Right ventricle myocardium superior (tissue), 1 donor: ENCODE measurements at places on chromosomes 7 and 10.

- no peak for DNase-seq
These were observed 62.7 kb downstream of the UBE2H start for GRCh38 chr7:129890090-129890489.

DNA sequence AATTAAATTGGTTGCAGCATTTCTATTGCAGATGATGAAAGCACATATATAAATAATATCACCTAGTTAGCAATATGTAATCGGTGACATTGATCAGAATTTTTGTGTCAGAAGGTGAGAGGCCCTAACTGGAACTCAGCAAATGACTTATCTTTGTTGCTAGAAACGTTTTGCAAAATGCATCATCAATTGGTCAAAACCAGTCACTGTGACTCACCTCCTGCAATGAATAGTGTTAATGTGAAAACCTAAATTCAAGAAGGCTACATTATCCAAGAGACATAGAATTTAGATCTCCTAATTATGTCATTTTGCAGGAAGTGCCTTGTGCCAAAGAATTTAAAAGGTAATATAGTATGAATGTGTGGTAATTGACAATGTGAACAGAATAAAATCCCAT, 9.8 kb upstream of the PNLIPRP3 start:
- DNase-seq: no peak

DNA sequence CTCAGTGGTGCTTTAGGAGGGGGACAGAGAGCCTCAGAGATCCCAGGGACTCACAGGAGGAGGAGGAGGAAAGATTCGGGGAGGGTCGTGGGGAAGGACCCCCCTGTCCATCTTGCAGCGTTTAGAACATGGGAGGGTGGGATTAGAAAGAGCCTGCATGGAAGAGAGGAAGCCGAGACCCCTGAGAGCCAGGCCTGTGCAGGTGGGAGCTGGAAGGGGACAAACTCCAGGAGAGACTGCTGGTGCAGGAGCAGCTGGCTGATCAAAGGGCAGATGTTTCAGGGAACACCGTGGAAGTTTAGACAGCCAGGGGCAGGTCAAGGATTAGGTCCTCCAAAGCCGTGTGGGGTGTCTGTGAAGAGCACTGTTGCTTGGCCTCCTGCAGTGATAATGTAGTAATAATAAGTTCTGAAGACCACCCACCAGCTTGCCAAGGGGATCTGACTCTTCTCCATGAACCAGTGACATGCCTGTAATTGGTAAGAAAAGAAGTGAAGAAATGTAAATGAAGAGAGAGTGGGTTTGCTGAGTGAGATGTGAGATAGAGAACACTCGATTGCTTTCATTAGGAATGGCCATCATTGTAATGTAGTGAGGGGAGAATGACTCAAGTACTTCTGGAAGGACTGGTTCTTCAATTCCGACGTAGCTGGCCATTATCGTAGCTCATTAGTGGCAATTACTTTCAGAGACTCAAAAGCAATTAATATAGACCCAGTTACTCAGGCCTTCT, 425.6 kb downstream of the PAXIP1 start:
- no peak for DNase-seq

DNA sequence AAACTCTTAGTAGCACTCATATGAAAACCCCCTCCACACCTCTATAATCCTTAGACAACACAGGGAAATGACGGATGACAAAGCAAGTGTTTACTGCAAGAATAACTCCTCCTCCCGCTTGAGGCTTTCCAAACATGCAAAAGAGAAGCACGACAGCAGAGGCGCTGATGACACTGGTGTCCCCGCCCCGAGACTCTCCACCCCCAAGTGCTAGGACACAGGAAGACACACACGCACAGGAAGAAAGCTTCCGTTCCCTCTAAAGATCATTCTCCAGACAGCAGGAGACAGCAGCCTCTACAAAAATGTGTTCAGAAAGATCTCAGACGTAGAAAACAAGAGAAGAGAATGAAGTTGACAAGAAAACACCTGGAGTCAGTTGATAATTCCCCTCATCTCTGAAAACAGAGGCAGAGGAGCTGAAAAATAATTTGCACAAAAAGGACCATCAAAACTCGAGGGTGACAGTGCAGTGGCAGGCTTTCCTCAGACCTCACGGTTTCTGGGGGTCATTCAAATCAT, 90.2 kb downstream of the DLG5 start:
- DNase-seq: peak; percentile 79

DNA sequence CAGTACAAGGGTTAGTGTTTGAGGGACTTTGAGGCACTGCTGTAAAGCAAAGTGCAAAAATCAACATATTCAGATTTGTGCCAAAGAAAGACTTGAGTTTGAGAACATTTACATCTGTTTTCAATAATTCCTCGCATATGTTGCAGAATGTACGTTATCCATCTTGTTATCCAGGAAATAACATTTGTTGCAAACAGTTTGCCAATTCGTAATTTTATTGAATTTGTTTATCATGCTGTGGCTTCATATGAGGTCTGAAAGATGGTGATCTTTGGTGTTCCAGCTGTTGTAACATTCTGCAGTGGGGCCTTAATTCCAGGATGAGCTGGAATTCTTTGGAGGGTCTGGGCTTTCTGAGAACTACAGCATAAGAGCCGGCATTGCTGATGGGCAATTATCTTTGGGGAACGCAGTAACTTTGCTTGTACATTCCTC, 396.2 kb downstream of the LRMDA start:
- no peak for DNase-seq

GRCh38 chr10:70926226-70927000, 38.0 kb upstream of the PCBD1 start:
- DNase-seq: peak; percentile 67

DNA sequence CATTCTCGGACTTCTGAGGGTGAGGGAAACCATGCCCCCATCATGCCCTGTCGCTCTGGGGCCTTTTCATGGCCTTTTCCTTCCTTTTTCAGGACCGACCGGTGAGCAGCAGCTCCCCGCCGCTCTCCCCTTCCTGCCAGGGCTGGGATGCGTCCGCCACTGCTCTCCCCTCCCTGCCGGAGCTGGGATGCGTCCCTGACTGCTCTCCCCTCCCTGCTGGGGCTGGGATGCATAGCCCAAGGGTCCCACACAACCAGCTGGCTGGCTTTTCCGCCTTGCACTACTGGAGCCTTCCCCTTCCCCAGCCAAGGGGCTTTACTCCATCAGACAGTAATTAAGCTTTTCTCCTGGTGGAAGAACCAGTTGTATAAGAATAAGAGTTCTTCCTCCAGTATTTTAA, 129.7 kb upstream of the COBL start:
- DNase-seq: no peak

GRCh38 chr7:79711660-79712059, 258.2 kb upstream of the MAGI2 start:
- no peak for DNase-seq

- peak; percentile 64 for DNase-seq
These were observed 182.2 kb downstream of the CAMK1D start for GRCh38 chr10:12531305-12532220.

DNA sequence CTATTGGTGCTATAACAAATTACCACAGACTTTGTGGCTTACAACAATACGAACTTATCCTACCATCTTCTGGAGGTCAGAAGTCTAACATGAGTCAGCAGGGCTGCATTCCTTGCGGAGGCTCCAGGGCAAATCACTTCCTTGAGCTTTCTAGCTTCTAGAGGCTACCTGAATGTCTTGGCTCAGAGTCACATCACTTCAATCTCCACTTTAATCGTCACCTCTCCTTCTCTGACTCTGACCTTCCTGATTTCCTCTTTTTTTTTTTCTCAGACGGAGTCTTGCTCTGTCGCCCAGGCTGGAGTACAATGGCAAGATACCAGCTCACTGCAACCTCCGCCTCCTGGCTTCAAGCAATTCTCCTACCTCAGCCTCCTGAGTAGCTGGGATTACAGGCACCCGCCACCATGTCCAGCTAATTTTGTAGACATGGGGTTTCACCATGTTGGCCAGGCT, 44.6 kb upstream of the ANAPC16 start:
- no peak for DNase-seq

GRCh38 chr10:12327074-12327473, 22.3 kb upstream of the CAMK1D start:
- DNase-seq: no peak

- DNase-seq: no peak
These were observed 18.8 kb downstream of the GNAI1 start for GRCh38 chr7:80153446-80153845.

GRCh38 chr10:117546020-117546580, 3.6 kb downstream of the EMX2 start:
- no peak for DNase-seq

- no peak for DNase-seq
These were observed 109.1 kb downstream of the POU6F2 start for GRCh38 chr7:39086638-39087360.

- no peak for DNase-seq
These were observed 87.2 kb downstream of the AHR start for GRCh38 chr7:17385612-17386011.

DNA sequence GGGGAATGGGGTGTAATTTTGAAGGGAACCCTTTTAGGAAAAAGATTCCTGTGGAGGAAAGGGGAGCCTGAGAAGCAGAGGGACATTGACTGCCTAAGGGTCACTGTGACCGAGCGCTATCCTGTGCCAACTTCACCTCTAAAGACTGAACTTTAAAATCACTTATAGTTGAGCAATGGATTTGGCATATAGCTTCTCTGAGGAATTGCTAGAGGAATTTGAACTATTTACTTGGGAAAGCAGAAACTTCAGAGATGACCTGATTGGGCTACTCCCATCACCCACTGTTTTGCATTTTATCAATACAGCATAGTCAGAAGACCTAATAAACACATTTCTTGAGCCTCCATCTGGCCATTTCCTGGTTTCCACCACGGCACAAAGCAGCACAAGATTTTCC, 23.7 kb upstream of the WNT16 start:
- no peak for DNase-seq

- DNase-seq: no peak
These were observed 104.0 kb downstream of the GRM3 start for GRCh38 chr7:86747698-86748097.

DNA sequence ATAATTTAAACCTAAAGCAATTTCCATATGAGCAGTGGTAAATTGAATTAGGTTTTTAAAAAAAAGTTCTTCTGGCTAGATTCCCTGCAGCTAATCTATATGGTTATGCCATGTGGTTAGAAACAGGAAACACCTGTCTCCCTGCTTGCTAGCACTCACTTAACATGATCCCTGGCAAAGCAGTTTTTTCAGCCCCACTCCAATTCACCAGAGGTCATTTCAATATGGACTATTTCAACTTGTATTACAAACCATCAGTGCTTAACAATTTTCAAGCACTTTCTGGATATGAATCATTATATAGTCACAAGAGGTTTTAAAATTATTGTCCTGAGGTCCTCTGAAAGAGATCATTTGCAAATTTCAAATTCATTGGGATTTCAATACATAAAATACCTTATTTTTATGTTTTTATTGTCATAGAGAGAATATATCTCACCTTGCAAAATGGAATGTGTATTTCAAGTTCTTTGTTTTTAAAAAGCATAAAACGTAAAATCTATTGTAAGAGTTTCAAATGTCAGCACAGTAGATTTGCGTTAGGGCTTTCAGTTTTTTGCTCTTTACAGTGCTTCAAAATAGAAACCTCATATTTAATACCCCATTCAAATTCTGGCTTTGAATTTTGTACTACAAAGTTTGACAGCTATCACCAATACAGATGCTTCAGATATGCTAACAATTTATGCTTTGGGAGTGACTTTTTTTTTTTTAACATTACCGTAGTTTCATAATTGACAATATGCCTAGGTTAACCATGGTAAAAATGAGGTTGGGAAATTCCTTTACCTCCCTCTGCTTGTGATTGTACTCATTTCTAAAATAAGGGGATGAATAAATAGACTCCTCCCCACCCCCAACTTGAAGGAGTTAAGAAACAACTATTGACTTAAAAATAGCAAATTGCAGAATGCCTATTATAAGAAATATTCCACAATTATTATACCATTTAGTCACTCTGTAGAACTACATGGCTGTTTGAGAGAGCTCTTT, 117.5 kb upstream of the HGF start:
- no peak for DNase-seq

GRCh38 chr10:15370212-15370855, 755 bp downstream of the FAM171A1 start:
- peak; percentile 44 for DNase-seq

DNA sequence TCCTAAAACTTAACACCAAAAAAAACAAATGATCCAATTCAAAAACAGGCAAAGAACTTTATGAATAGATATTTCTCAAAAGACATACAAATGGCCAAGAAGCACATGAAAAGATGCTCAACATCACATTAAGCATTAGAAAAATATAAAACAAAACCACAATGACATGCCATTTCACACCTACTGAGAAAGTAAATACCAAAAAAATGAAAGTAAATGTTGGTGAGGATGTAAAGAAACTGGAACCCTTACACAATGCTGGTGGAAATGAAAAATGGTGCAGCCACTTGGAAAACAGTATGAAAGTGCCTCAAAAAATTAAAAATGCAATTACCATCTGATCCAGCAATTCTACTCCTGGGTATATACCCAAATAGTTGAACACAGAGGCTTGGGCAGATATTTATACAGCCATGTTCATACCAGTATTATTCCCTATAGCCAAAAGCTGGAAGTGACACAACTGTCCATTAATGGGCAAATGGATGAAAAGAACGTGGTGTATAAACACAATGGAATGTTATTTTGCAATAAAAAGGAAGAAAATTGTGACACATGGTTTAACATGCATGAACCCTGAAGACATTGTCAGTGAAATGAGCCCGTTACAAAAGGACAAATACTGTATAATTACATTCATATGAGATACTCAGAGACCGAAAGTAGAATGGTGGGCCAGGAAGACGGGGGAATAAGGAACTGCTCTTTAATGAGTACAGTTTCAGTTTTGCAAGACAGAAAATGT, 89.0 kb downstream of the JMJD1C start:
- no peak for DNase-seq

DNA sequence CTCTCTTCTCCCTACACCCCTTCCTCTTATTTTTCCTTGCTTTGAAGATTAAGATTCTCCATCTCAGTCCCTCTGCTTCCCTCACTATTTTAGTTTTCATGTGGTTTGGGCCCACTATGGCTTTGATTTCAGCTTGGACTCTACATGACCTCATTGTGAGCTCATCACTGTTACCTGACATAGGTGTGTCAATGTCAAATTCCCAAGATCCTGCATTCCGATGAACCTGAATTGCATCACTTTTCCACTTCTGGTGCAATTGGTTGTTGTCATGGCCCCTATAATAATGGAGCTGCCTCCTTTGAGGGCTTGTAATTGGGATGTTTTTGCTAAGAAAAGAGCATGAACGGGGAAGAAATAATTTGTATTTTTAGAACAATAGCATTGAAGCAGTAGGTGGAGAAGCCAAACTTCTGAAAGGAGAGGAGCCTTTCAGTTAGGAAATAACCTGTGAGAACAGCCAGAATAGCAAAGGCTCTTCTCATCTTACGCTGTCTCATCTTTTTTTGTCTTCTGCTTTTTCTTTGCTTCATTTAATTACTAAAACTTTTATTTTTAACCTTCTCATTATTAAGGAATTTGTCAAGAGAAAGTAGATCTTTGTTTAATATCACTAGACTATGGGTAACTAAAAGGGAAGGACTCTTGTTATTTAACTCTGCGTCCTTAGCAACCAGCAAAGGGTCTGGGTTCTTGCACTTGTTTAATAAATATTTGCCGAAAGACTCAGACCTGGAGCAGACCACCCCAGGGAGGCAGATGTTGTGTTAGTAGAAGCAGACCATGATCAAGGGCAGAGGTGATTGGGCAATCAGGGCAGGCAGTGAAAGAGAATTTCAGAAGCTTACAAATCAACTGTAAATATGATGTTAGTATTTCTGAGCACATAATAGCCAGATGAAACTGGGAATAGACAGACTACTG, 95.4 kb downstream of the TES start:
- no peak for DNase-seq
